ENCODE measurements at places on chromosomes 1 and 21.

GRCh38 chr1:83912876-83913275 is 86.1 kb downstream of the TTLL7 start:
- no peak for DNase-seq

DNA sequence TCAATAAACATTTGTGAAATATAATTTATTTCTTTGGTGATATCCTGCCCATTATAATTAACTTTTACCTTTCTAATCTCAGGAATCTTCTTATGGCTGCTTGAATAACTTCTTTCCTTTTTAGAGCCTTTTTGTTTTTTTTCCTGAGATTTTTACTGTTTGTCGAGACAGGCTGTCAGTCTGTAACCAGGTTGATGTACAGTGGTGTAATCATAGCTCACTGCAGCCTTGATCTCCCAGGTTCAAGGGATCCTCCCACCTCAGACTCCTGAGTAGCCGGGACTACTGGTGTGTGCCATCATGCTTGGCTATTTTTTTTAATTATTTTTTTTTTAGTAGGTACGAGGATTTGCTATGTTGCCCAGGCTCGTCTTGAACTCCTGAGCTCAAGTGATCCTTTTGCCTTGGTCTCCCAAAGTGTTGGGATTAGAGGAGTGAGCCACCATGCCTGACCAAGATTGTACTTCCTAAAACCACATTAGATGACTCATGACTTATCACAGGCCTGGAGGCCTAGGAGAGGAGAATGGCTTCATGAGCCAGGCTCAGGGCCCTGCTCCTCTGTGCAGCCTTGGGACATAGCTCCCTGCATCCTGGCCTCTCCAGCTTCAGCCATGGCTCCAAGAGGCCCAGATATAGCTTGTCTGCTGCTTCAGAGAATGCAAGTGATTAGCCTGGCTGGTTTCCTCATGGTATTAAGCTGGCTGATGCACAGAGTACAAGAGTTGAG is 48.6 kb downstream of the CTH start:
- DNase-seq = no peak

- DNase-seq = no peak
Observed at GRCh38 chr1:38179483-38179882, 132.9 kb upstream of the POU3F1 start.

- DNase-seq = no peak
Observed at GRCh38 chr1:155261493-155261851, 688 bp downstream of the SCAMP3 start.

- DNase-seq = no peak
Observed at GRCh38 chr1:56502700-56503245, 76.6 kb downstream of the PLPP3 start.

- no peak for DNase-seq
Observed at GRCh38 chr1:96520579-96520947, 201.0 kb upstream of the PTBP2 start.

- DNase-seq = no peak
Observed at GRCh38 chr1:5164158-5164557, 509.7 kb downstream of the AJAP1 start.

DNA sequence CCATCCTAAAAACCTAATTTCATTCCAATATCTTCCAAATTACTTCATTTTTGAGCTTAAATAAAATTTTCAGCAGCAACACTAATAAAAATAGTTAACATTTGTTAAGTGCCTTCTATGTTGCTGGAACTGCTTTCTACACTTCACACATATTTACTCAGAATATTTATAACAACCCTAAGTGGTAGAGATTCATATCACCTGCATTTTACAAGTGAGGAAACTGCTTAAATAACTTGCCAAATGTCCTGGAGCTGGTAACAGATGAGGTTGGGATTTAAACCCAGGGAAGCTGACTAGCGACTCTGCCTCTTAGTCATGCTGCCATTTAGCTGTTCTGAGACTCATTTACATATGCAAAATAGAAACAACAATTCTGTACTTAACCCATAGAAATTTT is 86.1 kb upstream of the PBX1 start:
- no peak for DNase-seq

DNA sequence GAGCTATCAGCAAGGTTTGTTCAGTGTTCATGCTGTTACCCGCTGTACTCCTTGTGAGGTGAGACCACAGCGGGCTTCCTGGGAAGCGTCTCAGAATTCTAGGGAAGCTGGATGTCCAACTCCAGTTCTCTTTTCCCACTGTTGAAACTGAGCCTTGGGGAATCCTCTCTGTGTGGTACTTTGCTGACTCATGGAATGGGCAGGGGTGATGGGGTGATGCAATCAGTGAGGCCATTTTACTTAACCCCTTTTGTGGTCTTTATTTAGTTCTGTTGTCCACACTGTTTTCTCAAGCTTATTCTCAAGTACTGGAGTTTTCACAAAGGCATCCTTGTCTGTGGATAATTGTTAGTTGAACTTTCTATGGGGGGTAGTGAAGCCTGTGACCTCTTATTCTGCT is 42.6 kb downstream of the ACKR1 start:
- DNase-seq = no peak
